Activated T-cell treated with anti-CD3 and anti-CD28 coated beads for 48 hours (primary cell): ENCODE measurements at places on chromosomes 7 and 10.

- DNase-seq = no peak
Observed at GRCh38 chr10:30294476-30295240, 54.4 kb downstream of the MTPAP start.

GRCh38 chr10:31757386-31757791 is 171.2 kb downstream of the ARHGAP12 start:
- no peak for DNase-seq

- DNase-seq = no peak
Observed at GRCh38 chr7:84549409-84549808, 354.8 kb upstream of the SEMA3A start.

- DNase-seq = no peak
Observed at GRCh38 chr7:83427884-83428283, 221.1 kb downstream of the SEMA3E start.
